ENCODE measurements at places on chromosomes 3 and 15. TPM values are rescaled to one million over a fixed set of nuclear protein-coding genes. Genes with fewer than 3 reads are reported as not detected.

DNA sequence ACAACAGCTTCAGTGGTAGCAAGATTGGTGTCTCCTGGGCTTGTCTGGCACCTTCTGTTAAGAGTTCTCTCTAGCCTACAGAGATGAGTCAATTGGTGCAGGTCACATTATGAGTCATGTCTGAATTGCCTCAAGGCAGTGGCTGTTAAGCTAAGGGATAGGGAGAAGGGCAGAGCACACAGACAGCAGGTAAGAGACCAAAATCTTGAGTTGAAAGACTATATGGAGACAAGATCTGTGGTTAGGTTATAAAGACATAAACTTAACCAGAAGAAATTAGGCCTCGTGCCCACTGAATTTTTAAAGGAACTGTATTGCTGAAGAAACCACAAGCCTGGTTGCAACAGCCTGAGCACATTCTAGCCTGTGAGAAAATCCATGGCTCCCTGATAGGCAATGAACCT, 19.2 kb upstream of the KPNA1 start:
- DNase-seq: peak; percentile 100
- H3K27ac ChIP-seq: peak overlapping the region; percentile 72
- H3K27me3 ChIP-seq: no peaks in the 10 kb centered on the region
- H3K4me1 ChIP-seq: peaks cover 29% of the 10 kb centered on the region

DNA sequence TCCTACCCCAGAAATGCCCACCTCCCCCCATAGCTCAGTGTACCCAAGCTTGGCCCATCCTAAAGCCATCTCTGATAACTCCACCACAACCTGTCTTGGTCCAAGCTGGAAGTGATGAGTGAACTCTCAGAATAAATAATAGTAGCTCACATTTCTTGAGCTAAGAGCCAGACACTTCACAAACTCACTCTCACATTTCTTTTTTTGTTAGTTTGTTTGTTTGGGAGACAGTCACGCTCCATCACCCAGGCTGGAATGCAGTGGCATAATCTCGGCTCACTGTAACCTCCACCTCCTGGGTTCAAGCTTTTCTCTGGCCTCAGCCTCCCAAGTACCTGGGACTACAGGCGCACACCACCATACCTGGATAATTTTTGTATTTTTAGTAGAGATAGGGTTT, 46.2 kb downstream of the LIPC start:
- no peaks in the 10 kb centered on the region for H3K36me3 ChIP-seq
- H3K27ac ChIP-seq: no peak overlapping the region
- no peaks in the 10 kb centered on the region for H3K27me3 ChIP-seq
- H3K4me3 ChIP-seq: no peak overlapping the region

- no peak for DNase-seq
- no peak overlapping the region for H3K27ac ChIP-seq
- no peak overlapping the region for H3K4me3 ChIP-seq
- peaks cover 16% of the 10 kb centered on the region for H3K4me1 ChIP-seq
- H3K27me3 ChIP-seq: no peaks in the 10 kb centered on the region
Observed at GRCh38 chr3:194830401-194830800, 144.7 kb downstream of the FAM43A start.

- no peak for DNase-seq
- H3K36me3 ChIP-seq: 0 out of 2 replicates have a peak, but pooled peaks cover 10% of the 10 kb centered on the region
- no peaks in the 10 kb centered on the region for H3K27me3 ChIP-seq
- H3K4me3 ChIP-seq: no peak overlapping the region
Observed at GRCh38 chr3:11195201-11195600, 40.9 kb downstream of the HRH1 start.

DNA sequence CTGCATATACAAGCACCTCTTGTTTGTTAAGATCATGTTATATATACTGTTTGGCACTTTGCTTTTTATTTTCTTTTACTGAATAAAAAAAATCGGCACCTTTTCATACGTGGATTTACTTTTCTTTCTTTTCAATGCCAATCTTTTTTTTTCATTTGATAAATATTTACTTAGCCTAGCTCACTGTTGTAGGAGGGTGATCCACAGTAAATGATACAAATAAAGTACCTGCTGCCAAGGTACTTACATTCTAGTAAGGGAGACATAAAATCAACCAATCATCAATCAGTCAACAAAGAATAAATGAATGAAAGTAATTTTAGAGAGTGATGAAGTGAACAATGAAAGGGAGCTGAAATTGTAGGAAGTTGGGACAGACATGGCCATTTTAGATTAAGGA, 18.3 kb downstream of the GNB5 start:
- no peaks in the 10 kb centered on the region for H3K27me3 ChIP-seq
- H3K36me3 ChIP-seq: no peaks in the 10 kb centered on the region
- no peak overlapping the region for H3K27ac ChIP-seq
- no peaks in the 10 kb centered on the region for H3K4me1 ChIP-seq

- H3K4me3 ChIP-seq: no peak overlapping the region
- no peak overlapping the region for H3K27ac ChIP-seq
- peak; percentile 31 for DNase-seq
- H3K36me3 ChIP-seq: no peaks in the 10 kb centered on the region
Observed at GRCh38 chr3:44136421-44136820, 105.3 kb upstream of the TOPAZ1 start.

- no peaks in the 10 kb centered on the region for H3K36me3 ChIP-seq
- no peak overlapping the region for H3K4me3 ChIP-seq
- H3K4me1 ChIP-seq: peaks cover 14% of the 10 kb centered on the region
- DNase-seq: peak; percentile 77
- peaks cover 15% of the 10 kb centered on the region for H3K27me3 ChIP-seq
Observed at GRCh38 chr3:63349583-63350573, 71.8 kb downstream of the SYNPR start.

- H3K27me3 ChIP-seq: no peaks in the 10 kb centered on the region
- H3K36me3 ChIP-seq: no peaks in the 10 kb centered on the region
- no peak overlapping the region for H3K4me3 ChIP-seq
- no peak overlapping the region for H3K27ac ChIP-seq
- DNase-seq: no peak
- H3K4me1 ChIP-seq: no peaks in the 10 kb centered on the region
Observed at GRCh38 chr3:66177026-66177425, 43.8 kb upstream of the SLC25A26 start.

DNA sequence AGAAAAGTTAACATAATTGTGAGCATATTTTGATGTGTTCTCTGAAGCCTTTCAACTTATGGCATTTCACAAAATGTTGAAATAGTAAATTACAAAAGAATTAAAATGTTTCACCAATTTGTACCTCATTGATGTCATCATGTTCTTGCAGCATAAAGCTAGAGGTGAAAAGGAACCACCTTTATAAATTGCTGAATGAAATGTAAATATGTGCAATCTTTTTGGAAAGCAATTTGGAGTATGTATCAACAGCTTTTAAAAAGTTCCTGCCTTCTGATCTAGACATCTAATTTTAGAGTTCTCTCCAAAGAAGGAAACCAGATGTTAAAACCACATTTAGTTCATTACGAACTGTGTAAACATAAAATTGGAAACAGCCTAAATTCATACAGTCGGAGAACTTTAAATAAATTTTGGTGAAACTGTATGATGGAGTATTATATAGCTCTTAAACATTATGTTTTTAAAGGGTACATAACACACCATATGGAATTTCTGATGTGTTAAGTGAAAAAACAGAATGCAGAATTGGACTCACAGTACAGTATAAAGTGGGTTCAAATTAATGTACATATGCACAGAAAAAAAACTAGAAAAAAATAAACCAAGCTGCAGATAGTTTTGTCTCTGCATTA, 311.2 kb upstream of the NAALADL2 start:
- no peaks in the 10 kb centered on the region for H3K4me1 ChIP-seq
- no peak overlapping the region for H3K4me3 ChIP-seq
- DNase-seq: no peak
- H3K27ac ChIP-seq: no peak overlapping the region
- H3K36me3 ChIP-seq: no peaks in the 10 kb centered on the region

GRCh38 chr3:123586131-123586530, 1.3 kb upstream of the HACD2 start:
- H3K4me3 ChIP-seq: peak overlapping the region; percentile 85
- no peaks in the 10 kb centered on the region for H3K27me3 ChIP-seq
- peak overlapping the region; percentile 83 for H3K27ac ChIP-seq
- H3K36me3 ChIP-seq: peaks cover 37% of the 10 kb centered on the region
- H3K4me1 ChIP-seq: peaks cover 35% of the 10 kb centered on the region

DNA sequence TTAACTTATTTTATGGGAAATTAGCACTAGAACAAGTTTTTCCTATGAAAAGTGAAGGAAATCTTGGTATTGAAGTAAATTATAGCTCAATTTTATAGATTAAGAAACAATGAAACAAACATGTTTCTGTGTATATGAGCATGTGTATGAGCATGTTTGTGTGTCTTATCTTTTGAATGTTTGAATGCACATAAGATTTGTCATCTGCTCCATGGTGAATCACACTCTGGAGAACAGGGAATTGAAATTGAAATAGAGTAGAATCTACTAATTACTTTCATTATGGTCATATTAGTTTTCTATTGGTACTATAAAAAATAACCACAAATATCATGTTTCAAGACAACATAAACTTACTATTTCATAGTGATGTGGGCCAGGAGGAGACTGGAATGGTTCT, 646.6 kb downstream of the OTOL1 start:
- H3K27ac ChIP-seq: no peak overlapping the region
- H3K36me3 ChIP-seq: no peaks in the 10 kb centered on the region
- DNase-seq: peak; percentile 21
- H3K4me1 ChIP-seq: peaks cover 28% of the 10 kb centered on the region

DNA sequence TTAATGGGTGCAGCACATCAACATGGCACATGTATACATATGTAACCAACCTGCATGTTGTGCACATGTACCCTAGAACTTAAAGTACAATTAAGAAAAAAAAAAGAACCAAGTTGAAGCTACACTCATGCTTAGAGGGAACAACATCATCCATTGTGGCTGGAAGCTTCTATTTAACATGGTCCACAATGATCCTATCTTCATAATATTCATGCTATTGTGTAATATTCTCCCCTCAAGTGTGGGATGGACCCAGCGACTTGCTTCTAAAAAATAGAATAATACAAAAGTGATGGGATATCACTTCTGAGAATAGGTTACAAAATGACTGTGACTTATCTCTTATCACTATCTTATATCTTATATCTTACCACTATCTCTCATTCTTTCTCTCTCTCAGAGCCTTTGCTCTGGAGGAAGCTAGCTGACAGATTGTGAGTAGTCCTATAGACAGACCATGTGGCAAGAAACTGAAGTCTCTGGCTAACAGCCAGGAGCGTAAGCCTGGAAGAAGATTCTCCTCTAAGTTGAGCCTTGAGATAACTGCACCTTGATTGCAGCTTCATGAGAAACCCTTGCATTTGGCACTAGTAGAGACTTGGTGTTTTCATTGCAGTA, 198.5 kb upstream of the MRPL3 start:
- DNase-seq: no peak
- H3K27ac ChIP-seq: no peak overlapping the region
- H3K4me3 ChIP-seq: no peak overlapping the region

- H3K27ac ChIP-seq: no peak overlapping the region
- no peak for DNase-seq
- H3K36me3 ChIP-seq: no peaks in the 10 kb centered on the region
- no peak overlapping the region for H3K4me3 ChIP-seq
Observed at GRCh38 chr3:7684182-7684715, 817.4 kb upstream of the LMCD1 start.

Gene U2SURP
- total RNA-seq: 55.6 TPM

Gene KLHL25
- 12.5 TPM for total RNA-seq

Gene CCDC54
- total RNA-seq: not detected

Gene ARRDC4
- total RNA-seq: 7.1 TPM

All from PC-3 (cell line).